Fibroblast of lung (primary cell): ENCODE measurements at places on chromosomes 2 and 18.

- no peaks in the 10 kb centered on the region for H3K4me1 ChIP-seq
- no peak overlapping the region for H3K4me3 ChIP-seq
- H3K27ac ChIP-seq: no peak overlapping the region
- DNase-seq: no peak
- H3K36me3 ChIP-seq: no peaks in the 10 kb centered on the region
Measured at GRCh38 chr2:217642944-217643343, 359.9 kb downstream of the TNS1 start.

GRCh38 chr18:64110692-64111480 is 38.0 kb downstream of the LINC00305 start:
- no peak overlapping the region for H3K4me3 ChIP-seq
- H3K27ac ChIP-seq: no peak overlapping the region
- H3K4me1 ChIP-seq: no peaks in the 10 kb centered on the region

DNA sequence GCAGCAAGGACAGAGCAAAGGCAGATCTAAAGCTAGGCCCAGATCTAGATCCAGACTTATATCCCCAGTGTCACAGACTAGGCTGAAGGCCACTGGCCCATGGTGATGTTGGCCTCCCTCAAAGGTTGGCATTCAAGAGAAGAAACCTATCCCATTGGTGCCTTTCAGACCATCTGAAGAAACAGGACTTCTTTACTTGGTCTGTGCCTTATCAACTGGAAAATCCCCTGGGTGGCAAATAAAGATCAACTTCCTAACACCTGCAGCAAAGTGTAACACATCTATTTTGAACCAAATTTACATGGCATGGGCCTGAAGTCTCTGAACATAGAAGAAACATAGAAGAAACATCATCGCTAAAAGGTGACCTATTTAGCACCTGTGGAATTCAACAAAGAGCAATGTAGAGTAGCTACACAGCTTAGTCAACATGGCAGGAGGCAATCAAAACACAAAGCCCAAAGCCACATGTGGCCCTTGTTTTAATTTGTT is 35.8 kb downstream of the METTL4 start:
- DNase-seq: no peak
- no peak overlapping the region for H3K4me3 ChIP-seq
- no peaks in the 10 kb centered on the region for H3K36me3 ChIP-seq
- H3K4me1 ChIP-seq: no peaks in the 10 kb centered on the region
- no peaks in the 10 kb centered on the region for H3K27me3 ChIP-seq
- no peak overlapping the region for H3K27ac ChIP-seq

DNA sequence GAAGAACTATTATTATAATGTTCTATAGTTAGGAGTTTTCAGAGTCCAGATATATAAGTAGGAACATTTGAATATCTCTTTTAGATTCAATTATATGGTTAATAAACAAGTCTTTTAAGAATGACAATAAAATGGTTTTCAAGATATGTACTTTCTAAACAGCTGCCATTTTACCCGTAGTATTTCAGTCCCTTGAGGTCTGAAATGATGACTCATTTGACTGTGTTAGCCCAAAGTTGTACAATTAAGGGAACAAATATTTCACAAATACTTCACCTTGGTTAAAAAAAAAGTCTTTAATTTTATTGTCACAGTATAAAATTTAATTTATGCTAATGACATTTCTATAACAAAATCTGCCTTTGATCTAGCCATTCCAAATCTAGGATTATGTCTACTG is 91.6 kb upstream of the TANK start:
- DNase-seq: peak; percentile 45
- H3K27ac ChIP-seq: no peak overlapping the region
- no peaks in the 10 kb centered on the region for H3K4me1 ChIP-seq
- no peaks in the 10 kb centered on the region for H3K27me3 ChIP-seq
- H3K36me3 ChIP-seq: no peaks in the 10 kb centered on the region

- no peaks in the 10 kb centered on the region for H3K27me3 ChIP-seq
- peaks cover 3% of the 10 kb centered on the region for H3K4me1 ChIP-seq
- no peak for DNase-seq
- no peak overlapping the region for H3K4me3 ChIP-seq
- no peak overlapping the region for H3K27ac ChIP-seq
Measured at GRCh38 chr2:217798743-217799562, 203.8 kb downstream of the TNS1 start.

- H3K4me1 ChIP-seq: no peaks in the 10 kb centered on the region
- no peaks in the 10 kb centered on the region for H3K27me3 ChIP-seq
- H3K36me3 ChIP-seq: no peaks in the 10 kb centered on the region
- no peak overlapping the region for H3K27ac ChIP-seq
- DNase-seq: peak; percentile 85
- no peak overlapping the region for H3K4me3 ChIP-seq
Measured at GRCh38 chr2:58571181-58571852, 330.2 kb upstream of the FANCL start.

DNA sequence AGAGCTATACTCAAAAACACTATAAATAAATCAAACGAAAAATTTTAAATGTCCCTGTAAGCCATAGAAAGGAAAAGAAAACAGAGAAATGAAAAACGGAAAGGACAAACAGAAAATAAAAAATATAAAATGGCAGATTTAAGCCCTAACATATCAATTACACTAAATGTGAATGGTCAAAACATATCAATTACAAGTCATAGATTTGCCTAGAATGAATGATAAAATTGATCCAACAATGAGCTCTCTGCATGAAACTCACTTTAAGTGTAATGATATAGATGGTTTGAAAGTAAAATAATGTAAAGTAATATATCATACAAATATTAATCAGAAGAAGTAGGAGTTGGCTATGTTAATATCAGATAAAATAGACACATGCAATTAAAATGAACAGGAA is 54.2 kb upstream of the TCF4 start:
- no peak overlapping the region for H3K4me3 ChIP-seq
- DNase-seq: no peak
- H3K4me1 ChIP-seq: no peaks in the 10 kb centered on the region

- H3K4me1 ChIP-seq: peaks cover 2% of the 10 kb centered on the region
- H3K36me3 ChIP-seq: no peaks in the 10 kb centered on the region
- DNase-seq: no peak
- H3K4me3 ChIP-seq: no peak overlapping the region
Measured at GRCh38 chr18:36448384-36449290, 151.1 kb downstream of the FHOD3 start.

- H3K27ac ChIP-seq: no peak overlapping the region
- DNase-seq: no peak
- no peaks in the 10 kb centered on the region for H3K4me1 ChIP-seq
- H3K36me3 ChIP-seq: no peaks in the 10 kb centered on the region
- H3K27me3 ChIP-seq: no peaks in the 10 kb centered on the region
Measured at GRCh38 chr2:185006481-185006880, 408.2 kb downstream of the ZNF804A start.

DNA sequence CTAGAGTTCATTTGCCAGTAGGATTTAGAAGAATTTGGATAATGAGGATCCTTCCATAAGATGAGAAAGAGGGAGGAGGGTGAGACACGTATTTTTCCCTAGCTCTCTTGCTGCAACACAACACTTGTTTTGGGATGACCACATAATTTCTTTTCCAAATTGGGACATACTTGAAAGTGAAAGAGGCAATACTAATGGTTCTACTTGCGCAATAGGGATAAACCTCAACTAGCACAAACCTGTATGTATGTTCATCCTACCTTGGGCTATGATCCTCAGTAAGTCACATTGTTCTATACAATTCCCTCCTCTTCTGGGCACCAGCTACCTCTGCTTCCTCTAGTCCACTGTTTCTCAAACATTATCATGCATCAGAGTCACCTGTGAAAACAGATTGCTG is 1208.8 kb upstream of the LRRTM1 start:
- H3K4me1 ChIP-seq: no peaks in the 10 kb centered on the region
- no peak overlapping the region for H3K4me3 ChIP-seq
- no peak for DNase-seq
- H3K27ac ChIP-seq: no peak overlapping the region
- no peaks in the 10 kb centered on the region for H3K27me3 ChIP-seq
